Ureter (tissue), 1 donor: ENCODE measurements at places on chromosomes 1 and 21. TPM values are rescaled to one million over a fixed set of nuclear protein-coding genes. Genes with fewer than 3 reads are reported as not detected.

DNA sequence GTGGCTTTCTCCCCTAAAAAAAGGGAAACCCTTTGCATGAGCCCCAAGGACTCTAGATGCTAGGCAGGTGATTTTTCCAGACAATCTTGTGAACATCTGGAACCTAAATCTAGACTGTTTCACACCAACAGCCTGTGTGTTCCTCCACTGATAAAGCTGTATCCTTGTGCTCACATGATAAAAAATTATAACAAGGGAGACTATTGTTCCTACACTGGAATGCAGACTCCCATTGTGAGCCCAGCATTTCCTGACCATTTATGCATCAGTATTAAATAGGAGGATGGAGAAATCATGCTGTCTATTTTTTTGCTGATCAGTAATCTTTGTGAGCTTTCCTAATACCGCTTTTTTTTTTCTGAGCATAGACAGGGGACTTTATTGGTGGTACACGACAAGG is 52.5 kb downstream of the ZNF697 start:
- no peak for DNase-seq

GRCh38 chr1:215568299-215568692 is 1.2 kb downstream of the KCTD3 start:
- no peak for DNase-seq

DNA sequence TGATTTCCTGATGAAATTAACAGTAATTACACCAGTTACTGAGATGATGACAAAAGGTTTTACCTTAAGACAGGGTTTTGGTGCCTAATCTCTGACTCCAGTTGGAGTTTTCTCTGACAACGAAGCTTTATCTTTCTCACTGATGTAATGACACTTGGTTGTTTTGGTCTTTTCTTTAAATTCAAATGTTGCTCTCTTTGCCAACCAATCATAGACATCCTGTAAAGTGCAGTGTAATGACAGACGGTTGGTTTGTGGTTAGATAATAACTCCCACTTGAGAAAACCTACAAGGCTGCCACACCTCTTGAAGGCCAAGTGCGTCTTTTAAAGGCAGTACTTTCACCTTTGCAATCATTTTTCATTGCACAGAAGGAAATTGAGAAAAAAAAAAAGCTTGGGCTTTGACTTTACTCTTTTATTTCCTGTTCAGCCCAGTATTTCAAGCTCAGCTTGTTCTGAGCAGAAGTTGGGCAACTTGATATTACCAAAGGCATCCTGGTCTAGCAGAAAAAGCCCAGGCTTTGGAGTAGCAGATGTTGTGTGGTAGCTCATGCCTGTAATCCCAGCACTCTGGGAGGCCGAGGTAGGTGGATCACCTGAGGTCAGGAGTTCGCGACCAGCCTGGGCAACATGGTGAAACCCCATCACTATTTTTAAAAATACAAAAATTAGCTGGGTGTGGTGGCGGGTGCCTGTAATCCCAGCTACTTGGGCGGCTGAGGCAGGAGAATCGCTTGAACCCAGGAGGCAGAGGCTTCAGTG is 14.9 kb downstream of the PDIK1L start:
- peak; percentile 65 for DNase-seq

The PLEKHG5 gene
- 17.7 TPM for total RNA-seq

The MSTO1 gene
- 80.0 TPM for total RNA-seq

The GABRD gene
- total RNA-seq = 1.2 TPM
